ENCODE measurements at places on chromosomes 2 and 18. TPM values are rescaled to one million over a fixed set of nuclear protein-coding genes. Genes with fewer than 3 reads are reported as not detected.

DNA sequence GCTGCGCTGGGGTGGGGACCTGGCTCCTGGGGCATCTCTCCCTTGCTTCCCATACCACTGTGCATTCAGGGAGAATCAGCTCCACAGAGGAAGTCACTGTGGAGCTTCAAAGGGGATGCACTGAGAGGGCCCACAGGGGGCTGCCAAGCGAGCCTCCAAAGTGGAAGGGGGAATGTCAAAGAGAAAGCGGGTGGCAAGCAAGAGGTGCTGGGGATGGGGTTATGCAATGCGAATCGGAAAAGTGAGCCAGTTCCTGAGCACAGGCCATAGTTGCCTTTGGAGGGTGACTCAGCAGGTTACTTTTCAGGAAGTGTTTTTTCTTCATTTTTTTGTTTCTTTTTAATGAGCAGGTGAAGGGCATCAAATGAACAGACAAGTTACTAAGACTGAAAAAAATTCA is 17.6 kb downstream of the PMAIP1 start:
- H3K4me3 ChIP-seq = no peak overlapping the region
- H3K4me1 ChIP-seq = peaks cover 11% of the 10 kb centered on the region
- DNase-seq = no peak
- no peaks in the 10 kb centered on the region for H3K27me3 ChIP-seq
- no peaks in the 10 kb centered on the region for H3K36me3 ChIP-seq

The TMEM247 gene
- total RNA-seq = not detected

GRCh38 chr2:62443886-62444285 is 62.1 kb downstream of the TMEM17 start:
- H3K27ac ChIP-seq = no peak overlapping the region
- no peaks in the 10 kb centered on the region for H3K4me1 ChIP-seq
- H3K27me3 ChIP-seq = no peaks in the 10 kb centered on the region
- H3K4me3 ChIP-seq = no peak overlapping the region
- no peak for DNase-seq

DNA sequence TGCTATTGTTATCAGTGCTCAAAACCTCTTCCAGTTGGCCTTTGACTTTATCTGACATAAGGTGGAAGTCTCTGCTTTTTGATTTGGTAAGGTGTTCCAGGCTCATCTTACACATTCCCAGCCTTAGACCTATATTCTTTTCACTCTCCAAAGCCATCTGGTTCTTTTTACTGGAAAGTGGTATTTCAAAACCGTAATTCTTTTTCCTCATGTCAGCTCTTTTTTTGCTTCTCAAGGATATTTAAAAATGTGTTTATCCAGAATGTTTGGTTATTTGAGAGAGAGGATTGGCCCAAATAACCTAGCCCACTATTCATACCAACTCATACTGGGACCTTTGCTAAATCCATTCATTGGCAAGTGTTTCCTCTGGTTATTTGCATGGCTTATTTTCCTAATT is 411.2 kb upstream of the PIK3C3 start:
- H3K36me3 ChIP-seq = no peaks in the 10 kb centered on the region
- DNase-seq = no peak
- H3K4me1 ChIP-seq = no peaks in the 10 kb centered on the region
- no peak overlapping the region for H3K4me3 ChIP-seq
- no peaks in the 10 kb centered on the region for H3K27me3 ChIP-seq

DNA sequence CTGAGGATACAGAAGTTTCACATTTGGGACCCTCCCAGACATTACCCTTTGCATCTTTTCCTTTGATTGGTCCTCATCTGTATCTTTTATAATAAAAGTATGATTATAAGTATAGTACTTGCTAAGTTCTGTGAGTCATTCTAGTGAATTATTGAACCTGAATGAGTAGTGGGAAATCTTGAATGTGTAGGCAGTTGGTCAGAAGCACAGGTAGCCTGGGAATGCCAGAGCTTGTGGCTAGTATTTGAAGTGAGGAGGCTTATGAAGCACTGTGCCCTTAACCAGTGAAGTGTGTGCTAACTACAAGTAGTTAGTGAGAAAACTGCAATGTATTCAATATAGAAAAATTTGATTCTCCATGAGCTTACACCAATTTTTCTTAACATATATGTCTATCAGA is 257.6 kb downstream of the GRB14 start:
- no peaks in the 10 kb centered on the region for H3K27me3 ChIP-seq
- H3K36me3 ChIP-seq = no peaks in the 10 kb centered on the region
- no peak overlapping the region for H3K27ac ChIP-seq
- no peaks in the 10 kb centered on the region for H3K4me1 ChIP-seq
- no peak overlapping the region for H3K4me3 ChIP-seq

DNA sequence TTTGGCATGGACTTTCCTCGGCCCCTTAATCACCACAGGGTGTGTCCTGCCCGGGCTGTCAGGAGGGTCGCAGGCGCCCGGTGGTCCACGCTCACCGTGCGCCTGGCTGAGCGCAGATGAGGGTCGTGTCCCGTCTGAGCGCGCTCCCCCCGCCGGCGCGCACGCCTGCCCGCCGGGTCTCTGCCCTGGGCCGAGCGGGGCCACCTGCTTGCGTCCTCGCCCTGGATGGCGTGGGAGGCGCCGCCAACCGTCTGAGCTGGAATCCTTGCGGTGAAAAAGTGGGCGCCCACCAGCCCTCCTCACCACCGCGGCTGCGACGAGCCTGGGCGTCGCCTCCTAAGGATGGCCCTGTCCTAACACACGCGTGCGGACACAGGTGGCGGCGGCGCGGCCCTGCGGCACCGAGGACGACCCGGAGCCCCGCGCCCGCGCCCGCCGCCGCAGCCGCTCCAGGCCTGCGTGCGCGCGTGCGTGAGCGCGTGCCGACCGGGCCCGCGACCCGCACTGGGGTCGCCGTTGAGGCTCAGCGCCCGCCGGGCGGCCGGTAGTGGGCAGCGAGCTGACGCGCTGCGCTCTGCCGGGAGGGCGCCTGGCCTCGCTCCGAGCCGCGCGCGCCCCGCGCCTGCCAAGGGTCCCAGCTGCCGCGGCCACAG is 126.6 kb downstream of the ARHGEF4 start:
- H3K27me3 ChIP-seq = no peaks in the 10 kb centered on the region
- no peaks in the 10 kb centered on the region for H3K36me3 ChIP-seq
- no peak overlapping the region for H3K4me3 ChIP-seq
- H3K4me1 ChIP-seq = no peaks in the 10 kb centered on the region
- DNase-seq = no peak
- no peak overlapping the region for H3K27ac ChIP-seq

- H3K36me3 ChIP-seq = no peaks in the 10 kb centered on the region
- H3K27me3 ChIP-seq = no peaks in the 10 kb centered on the region
- H3K4me1 ChIP-seq = no peaks in the 10 kb centered on the region
- no peak overlapping the region for H3K27ac ChIP-seq
Measured at GRCh38 chr2:186991766-186992417, 142.9 kb upstream of the ZSWIM2 start.

- DNase-seq = no peak
- no peaks in the 10 kb centered on the region for H3K36me3 ChIP-seq
- H3K4me3 ChIP-seq = no peak overlapping the region
Measured at GRCh38 chr2:6924924-6925409, 7.8 kb downstream of the RNF144A start.

- DNase-seq = no peak
- no peaks in the 10 kb centered on the region for H3K4me1 ChIP-seq
- H3K36me3 ChIP-seq = no peaks in the 10 kb centered on the region
Measured at GRCh38 chr2:2114707-2115245, 216.3 kb downstream of the MYT1L start.

- no peaks in the 10 kb centered on the region for H3K27me3 ChIP-seq
- DNase-seq = peak; percentile 71
- H3K27ac ChIP-seq = no peak overlapping the region
Measured at GRCh38 chr18:68623342-68623741, 91.6 kb downstream of the TMX3 start.

DNA sequence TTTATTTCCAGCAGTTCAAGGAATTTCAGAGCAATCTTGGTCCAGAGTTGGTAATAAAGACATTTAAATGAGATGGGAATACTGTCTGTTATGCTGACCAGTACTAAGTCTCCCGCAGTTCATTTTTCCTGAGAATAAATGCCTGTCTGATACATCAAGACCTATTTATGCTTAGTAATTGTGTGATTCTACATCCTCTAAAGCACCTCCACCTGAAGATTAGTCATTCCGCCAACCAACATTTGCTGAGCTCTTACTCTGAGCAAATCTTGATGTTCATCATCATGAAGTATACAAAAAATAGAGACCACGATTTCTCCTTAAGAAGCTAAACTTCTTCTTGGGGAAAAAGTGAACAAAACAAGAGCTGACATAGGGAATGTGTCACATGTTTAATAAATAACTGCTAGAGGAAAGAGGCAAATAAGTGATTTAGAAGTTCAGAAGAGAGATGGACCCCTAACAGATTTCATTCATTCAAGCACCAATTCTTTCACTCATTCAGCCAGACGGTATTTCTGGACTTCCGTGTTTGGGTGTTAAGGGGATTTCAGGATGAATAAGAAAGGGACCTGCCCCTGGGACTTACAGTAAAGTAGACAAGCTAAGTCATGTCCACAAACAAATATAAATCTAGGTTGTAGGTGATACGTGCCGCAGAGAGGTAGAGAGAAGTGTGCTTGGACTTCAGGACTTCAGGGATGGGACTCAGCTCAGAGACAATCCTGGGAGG is 34.2 kb upstream of the PPP4R1 start:
- no peak for DNase-seq
- no peaks in the 10 kb centered on the region for H3K27me3 ChIP-seq
- H3K27ac ChIP-seq = no peak overlapping the region
- H3K4me1 ChIP-seq = peaks cover 15% of the 10 kb centered on the region
- H3K4me3 ChIP-seq = no peak overlapping the region

- H3K4me1 ChIP-seq = no peaks in the 10 kb centered on the region
- H3K36me3 ChIP-seq = no peaks in the 10 kb centered on the region
- H3K4me3 ChIP-seq = no peak overlapping the region
Measured at GRCh38 chr18:59141294-59142068, 1.8 kb downstream of the SEC11C start.

DNA sequence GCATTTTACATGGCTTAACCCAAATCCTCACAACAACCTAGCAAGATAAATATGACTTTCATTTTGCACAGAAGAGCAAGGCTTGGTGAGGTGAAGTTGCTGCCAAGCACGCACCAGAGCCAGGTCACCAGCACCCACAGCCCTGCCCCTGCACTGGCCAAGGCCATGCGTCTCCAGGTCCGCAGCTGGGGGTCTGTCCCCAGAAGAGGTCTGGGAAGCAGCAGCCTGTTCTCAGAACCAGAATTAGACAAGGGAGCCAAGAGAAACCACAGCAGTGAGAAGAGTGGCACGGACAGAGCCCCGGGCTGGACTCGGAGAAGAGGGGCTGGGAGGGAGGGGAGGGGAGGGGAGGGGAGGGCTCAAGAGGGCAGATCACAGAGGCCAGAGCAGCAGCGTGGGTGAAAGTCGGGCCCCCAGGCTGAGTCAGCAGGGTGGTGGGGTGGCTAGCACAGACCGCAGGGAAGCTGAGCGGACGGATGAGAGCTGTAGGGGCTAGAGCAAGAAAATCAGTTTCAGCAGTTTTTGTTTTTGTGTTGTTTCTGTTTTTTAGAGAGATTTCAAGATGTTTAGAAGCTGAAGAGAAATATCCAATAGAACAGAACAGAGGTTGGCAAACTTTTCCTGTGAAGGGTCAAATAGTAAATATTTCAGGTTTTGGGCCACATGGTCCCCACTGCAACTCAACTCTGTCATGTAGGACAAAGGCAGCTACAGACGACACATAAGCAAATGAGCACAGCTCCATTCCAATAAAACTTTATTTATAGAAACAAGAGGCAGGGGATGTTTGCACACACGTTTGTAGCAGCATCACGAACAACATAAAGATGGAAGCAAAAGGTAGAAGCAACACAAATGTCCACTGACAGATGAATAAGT is 7.4 kb upstream of the MTERF4 start:
- no peak overlapping the region for H3K27ac ChIP-seq
- no peak overlapping the region for H3K4me3 ChIP-seq
- H3K27me3 ChIP-seq = no peaks in the 10 kb centered on the region
- no peaks in the 10 kb centered on the region for H3K36me3 ChIP-seq
- H3K4me1 ChIP-seq = no peaks in the 10 kb centered on the region

The IL36B gene
- total RNA-seq = not detected

DNA sequence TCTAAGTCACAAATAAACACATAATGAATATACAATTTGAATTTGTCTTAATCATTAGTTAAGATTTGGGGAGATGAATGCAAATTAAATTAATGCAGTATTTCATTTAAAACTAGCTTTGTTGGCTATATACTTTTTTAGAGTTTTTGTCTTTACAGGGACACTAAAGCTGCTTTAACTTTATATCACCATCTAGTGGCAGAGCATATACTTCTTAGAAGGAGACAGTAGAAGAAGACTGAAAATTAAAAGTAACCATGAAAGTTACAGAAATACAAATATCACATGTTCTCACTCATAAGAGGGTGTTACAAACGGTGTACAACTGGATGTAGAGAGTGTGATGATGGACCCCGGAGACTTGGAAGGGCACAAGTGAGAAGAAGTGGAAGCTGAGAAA is 268.3 kb upstream of the NETO1 start:
- H3K27me3 ChIP-seq = no peaks in the 10 kb centered on the region
- no peak overlapping the region for H3K4me3 ChIP-seq
- H3K4me1 ChIP-seq = no peaks in the 10 kb centered on the region
- H3K36me3 ChIP-seq = no peaks in the 10 kb centered on the region
- no peak overlapping the region for H3K27ac ChIP-seq
- DNase-seq = no peak

DNA sequence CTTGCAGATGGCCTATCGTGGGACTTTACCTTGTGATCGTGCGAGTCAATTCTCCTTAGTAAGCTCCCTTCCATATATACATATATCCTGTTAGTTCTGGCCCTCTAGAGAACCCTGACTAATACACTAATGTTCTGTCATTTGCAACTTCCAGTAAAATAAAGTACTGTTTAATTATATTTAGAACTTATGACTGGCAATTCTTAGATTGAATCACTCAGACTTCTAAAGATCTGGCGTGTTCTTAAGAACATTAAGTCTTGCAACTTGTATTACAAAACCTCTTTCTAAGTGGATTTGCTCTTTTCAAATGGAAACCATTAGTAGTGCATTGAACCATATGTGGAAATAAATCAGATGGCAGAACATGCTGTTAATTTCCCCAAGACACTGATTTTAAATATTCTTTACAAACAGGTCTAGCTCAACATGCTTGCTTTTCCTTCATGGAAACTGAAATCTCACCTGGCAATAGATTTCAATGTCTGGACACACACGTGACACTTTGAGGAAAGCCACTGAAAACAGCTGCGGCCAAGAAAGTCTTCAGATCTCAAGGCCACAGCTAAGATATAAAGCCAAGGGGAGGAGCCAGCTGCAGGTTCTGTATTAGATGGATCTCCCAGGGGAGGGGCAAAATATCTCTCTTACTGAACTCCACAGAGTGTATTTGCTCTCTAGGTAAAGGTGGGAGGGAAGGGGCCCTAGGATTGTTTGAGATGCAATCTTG is 50.6 kb downstream of the PMAIP1 start:
- no peaks in the 10 kb centered on the region for H3K27me3 ChIP-seq
- peaks cover 7% of the 10 kb centered on the region for H3K4me1 ChIP-seq
- H3K4me3 ChIP-seq = no peak overlapping the region
- H3K27ac ChIP-seq = no peak overlapping the region
- H3K36me3 ChIP-seq = no peaks in the 10 kb centered on the region

- no peaks in the 10 kb centered on the region for H3K36me3 ChIP-seq
- H3K27ac ChIP-seq = no peak overlapping the region
- no peak overlapping the region for H3K4me3 ChIP-seq
- no peaks in the 10 kb centered on the region for H3K4me1 ChIP-seq
- DNase-seq = no peak
Measured at GRCh38 chr18:23380001-23380550, 73.0 kb upstream of the RIOK3 start.
